ENCODE measurements at places on chromosomes 7 and 10. TPM values are rescaled to one million over a fixed set of nuclear protein-coding genes. Genes with fewer than 3 reads are reported as not detected.

Gene IRF5
- total RNA-seq = not detected

DNA sequence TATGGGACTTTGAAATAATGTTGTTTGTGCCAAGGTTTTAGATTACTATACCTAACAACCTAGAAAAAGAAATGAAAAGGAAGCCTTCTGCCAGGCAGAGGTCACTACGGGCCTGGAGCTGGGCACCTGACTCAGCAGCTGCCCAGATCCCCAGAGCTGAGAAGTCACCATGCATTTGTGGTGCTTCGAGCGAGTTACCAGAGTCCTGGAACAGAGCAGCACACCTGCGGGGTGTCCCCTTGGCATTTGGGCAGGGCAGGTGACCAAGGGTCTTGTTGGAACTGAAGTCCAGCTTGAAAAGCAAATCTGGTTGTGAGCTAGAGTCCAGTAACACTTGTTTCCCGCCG lies 25.5 kb downstream of the EGFR start:
- no peak for DNase-seq

Gene RPEL1
- not detected for total RNA-seq

Gene LRGUK
- total RNA-seq = 0.21 TPM

- DNase-seq = no peak
Measured at GRCh38 chr7:92150450-92151017, 16.3 kb upstream of the CYP51A1 start.

DNA sequence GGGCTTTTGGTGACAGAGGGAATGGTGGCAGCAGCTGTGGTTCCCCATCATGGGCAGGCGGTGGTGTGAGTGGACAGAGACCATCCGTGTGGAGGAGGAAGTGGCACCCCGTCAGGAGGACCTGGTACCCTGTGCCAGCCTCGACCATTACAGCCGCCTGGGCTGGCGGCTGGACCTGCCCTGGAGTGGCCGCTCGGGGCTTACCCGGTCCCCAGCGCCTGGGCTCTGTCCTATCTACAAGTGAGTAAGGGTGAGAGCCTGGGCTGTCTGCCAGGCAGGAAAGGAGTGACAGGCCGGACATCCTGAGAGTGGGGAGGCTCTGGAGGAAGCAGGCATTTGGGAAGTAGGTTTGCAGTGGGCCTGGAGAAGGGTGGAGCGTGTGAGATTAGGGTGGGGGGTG lies 2.9 kb upstream of the ZNF467 start:
- DNase-seq = peak; percentile 81

Gene PNLIP
- total RNA-seq = not detected

Measured in cardiac muscle cell (in vitro differentiated cells and primary cell).